ENCODE measurements at places on chromosomes 3 and 15.

GRCh38 chr3:184157206-184157605 is 2.0 kb downstream of the DVL3 start:
- DNase-seq, result no peak

DNA sequence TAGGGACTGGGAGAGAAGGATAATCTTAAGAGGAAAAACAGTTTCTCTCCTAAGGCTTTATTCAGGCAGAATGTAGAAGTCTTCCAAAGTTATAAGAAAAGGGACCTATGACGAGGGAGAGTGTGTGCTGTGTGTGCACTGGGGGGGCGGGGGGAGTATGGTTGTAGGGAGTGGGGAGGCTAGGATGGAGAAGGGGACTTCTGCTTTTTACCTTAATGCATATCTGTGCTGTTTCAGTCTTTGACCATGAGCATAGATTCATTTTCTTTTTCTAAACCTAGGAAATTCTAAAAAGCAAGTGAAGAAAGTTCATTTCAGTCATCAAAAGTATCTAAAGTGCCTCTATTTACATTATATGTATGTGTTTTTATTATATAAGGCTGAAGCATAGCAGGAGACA is 52.6 kb upstream of the RASA2 start:
- DNase-seq, result no peak

- DNase-seq, result no peak
These were observed 50.7 kb downstream of the SLC41A3 start for GRCh38 chr3:126033051-126033745.

DNA sequence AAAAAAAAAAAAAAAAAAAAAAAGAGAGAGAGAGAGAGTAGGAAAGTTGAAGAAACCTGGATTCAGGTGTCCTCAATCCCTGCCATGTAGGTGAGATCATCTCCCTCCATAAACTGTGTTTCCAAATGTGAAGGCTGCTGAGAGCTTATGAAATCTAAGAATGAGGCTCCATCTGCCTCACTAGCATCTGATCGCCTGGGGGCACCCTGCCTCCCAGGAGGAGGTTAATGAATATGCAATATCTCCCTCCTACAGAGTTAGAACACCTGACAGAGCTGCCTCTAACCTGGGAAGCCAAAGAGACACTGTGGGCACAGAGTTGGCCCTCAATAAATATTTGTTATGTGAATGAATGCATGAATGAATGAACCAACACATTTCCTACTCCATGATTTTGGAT is 23.8 kb upstream of the ZNF148 start:
- no peak for DNase-seq

GRCh38 chr15:75354454-75354853 is 7.6 kb downstream of the NEIL1 start:
- DNase-seq, result no peak

DNA sequence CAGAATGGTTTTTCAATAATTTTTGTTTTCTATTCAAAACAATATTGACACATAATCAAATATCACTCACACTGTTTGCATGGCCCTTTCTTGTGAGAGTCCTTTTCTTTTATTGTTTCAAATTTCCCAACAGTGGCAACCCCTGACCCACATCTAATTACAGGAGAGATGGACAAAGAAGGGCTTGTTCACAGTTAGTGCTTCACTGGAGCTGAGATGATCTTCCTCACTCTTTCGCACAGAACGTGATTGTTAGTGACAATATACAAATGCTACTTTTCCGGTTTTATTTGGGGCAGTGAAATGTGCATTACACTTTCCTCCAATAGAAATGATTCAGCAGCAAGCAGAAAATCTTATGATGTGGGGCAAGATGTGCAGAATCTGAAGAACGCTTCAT is 38.6 kb upstream of the TTC14 start:
- no peak for DNase-seq

Measured in amniotic stem cell (primary cell).